ENCODE measurements at places on chromosomes 7 and 10. TPM values are rescaled to one million over a fixed set of nuclear protein-coding genes. Genes with fewer than 3 reads are reported as not detected.

Gene MTPN
- 110 TPM for total RNA-seq

DNA sequence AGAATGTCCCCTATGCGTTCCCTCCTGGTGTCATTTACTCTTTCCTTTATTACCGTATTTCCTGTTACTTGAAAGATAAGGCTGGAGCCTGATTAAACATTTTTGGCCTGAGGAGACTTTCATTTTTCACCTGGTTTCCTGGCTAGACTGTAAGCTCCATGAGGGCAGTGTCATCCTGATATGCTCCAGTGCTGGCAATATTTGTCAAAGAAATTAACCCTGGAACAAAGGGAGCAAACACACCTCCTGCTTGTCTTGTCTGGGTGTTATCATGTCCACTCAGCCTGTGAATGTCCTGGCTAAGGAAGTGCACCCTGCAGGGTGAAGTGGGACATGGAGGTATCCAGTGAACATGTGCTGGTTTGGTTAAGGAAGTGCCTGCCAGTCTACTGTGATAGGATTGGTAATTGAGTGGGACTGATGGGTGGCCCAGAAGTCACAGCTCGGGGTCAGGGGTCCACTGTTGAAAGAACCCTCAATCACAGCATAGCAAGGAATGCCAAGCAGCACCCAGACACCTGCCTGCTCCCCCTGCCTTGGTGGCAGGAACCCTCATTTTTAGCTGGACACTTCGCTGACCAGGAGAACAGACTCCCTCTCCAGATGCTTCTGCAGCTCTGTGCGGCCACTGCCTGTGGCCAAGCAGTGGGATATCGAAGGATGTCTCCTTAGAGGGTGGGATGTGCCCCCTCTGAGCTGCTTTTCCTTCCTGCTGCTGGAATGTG is 20.9 kb upstream of the PPIA start:
- no peak for DNase-seq

Gene SPDYE17
- not detected for total RNA-seq

DNA sequence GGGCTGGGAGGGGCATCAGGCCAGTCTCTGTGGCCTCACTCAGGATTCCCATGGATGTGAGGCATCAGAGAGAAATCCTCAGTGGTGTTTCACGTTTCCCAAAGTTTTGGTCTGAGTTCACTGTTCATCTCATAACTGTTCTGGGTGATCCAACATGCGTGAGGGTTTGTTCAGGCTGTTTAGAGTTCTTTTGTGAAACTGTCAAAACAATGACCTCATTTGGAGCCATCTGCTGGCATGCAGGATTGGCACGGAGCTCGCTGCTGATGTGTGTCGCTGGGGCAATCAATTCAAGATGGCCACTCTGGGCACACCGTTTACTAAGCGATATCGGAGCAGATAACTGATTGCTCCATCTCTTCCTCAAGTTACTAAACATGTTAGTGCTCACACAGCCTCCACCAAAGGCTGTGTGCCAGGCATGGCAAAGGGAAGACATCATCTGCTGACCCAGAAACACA is 365.6 kb downstream of the WDR11 start:
- DNase-seq, result no peak

Gene FANK1
- 7.5 TPM for total RNA-seq

- DNase-seq, result no peak
These were observed 38.2 kb upstream of the ANK3 start for GRCh38 chr10:60427709-60428386.

- DNase-seq, result peak; percentile 42
These were observed 157.3 kb downstream of the TMEM178B start for GRCh38 chr7:141231018-141231792.

- no peak for DNase-seq
These were observed 23.6 kb upstream of the COBL start for GRCh38 chr7:51340029-51340838.

- DNase-seq, result no peak
These were observed 238.9 kb downstream of the ACTR3B start for GRCh38 chr7:152998420-152998819.

Gene CPA4
- total RNA-seq, result not detected

DNA sequence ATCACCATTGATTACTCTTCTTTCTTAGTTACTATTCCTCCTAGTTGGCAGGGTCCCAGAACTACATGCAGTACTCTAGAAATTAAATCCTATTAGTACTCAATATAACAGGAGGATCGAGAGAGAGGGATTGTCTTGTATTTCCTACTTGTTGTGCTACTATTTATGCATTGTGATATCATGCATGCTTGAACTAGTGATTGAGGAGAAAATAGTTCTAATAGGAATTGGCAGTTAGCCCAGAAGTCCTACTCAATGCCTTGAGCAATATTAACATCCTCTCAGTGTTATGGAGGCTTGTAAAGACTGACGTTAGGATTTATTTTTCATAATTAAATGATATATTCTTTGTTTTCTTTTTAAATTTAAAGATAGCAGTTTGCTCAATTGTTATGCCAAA is 67.4 kb downstream of the FOXP2 start:
- peak; percentile 74 for DNase-seq

DNA sequence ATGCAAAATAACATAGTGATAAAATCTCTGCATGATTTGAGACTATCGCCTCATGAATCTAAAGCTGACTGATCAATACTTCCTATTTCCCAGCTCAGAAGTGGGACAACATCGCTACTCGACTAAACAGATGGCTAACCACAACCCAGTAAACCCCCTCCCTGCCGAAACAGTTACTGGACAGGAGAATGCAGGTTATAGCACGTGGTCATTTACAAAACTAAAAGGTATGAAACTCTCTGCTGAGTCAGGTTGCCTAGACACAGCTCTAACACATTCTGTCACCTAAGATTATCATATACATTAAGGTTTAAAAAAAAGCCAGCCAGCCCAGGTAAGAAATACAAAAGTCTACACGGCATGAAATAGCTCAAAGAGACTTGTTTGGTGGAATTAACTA is 64.0 kb downstream of the CTBP2 start:
- DNase-seq, result no peak

Gene CRHR2
- total RNA-seq, result 0.92 TPM

DNA sequence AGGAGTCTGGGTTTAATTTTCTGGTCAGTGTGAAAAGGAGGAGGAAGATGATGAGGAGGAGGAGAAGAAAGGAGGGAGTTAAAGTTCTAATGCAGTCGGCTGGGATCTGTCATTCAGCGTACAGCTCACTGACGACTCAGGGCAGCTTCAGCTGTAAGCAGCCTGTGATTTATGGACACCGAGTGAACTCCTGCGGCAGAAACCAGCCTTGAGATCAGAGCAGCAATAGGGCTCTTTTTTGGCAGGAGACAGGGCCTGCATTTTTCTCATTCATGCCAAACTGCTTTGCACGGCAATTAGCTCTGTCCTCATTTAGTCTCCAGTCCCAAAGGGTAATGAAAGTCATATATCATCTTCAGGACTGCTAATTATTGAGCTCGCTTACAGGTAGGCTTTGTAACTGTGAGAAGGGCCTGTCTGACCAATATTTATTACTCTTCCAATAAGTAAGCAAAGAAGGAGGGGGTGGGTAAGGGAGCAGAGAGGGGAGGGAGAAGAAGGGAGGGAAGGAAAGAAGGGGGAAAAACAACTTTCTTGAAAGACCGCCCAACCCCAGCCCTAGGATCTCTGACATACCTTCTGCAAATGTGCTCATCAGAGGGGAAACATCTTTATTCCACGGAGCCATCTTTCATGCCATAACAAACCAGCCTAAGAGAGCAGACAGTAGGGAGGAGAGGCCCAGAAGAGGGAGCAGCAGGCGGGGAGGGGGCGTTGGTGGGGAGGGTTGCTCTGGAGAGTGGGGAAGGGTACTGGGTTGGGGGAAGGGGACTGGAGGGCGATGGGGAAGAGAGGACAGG is 48.1 kb upstream of the COMTD1 start:
- DNase-seq, result peak; percentile 63

Gene SDK1
- 16.5 TPM for total RNA-seq

DNA sequence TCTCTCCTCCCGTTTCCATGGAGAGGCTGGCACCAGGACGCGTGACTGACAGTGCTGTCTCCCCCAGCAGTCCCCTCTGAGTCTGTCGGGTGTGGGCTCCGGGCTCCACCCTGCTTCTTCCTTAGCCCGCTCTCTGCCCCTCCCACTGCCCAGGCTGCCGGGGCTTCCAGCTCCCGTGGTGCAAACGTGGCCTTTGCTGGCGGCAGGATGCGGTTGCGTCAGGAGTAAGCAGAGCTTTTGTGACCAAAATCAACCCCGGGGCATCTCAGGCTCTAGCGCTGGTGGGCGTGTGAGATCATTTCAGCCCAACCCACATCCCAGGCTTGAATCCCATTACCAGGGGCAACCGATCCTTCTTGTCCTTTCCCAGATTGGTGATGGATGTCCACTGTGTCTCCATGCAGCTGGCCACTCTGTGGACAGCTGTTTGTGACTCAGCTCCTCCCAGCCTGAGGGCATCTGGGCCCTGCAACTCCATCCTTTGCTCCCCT is 28.2 kb downstream of the PTPRE start:
- no peak for DNase-seq

- DNase-seq, result peak; percentile 69
These were observed 156.0 kb downstream of the SEMA3D start for GRCh38 chr7:85030893-85031292.

DNA sequence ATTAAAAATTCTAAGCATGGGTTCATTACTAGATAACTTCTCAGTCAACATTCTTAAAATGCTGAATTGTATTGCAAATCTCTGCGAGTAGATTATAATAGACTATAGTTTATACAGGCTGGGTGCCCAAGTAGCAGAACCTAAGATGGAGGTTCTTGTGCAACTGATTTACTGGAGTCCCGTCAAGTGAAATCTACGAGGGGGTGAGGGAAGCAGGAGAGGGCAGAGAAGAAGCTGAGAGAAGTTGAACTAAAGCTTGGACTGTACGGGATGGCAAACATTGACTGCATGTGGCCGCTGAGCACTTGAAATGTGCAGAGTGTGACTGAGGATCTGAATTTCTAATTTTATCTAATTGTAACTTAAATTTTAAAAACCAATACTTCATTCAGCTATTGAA is 124.5 kb downstream of the CTNNA3 start:
- no peak for DNase-seq

Gene CPEB3
- total RNA-seq, result 4.5 TPM

Gene FRMPD2
- 3.0 TPM for total RNA-seq

- DNase-seq, result no peak
These were observed 253.9 kb downstream of the PPP1R3A start for GRCh38 chr7:113664867-113665266.

DNA sequence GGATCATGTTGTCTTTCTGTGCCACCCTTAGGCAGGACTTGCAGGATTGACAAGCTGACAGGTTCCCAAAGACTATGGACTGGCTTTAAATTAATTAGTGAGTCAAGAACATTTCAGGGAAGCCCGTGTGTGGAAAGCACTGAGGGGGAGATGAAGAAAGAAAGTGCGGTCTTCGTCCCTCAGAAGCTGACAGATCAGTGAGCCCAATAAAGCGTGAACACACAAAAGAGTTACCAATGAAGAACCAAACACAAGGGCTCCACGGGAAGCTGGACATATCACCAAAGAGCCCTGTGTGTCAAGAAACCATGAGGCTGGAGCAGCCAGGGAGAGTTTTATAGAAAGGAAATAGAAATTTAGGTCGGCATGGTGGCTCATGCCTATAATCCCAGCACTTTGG is 725.8 kb downstream of the PARD3 start:
- DNase-seq, result no peak

Gene EIF4EBP2
- 39.1 TPM for total RNA-seq
